ENCODE measurements at places on chromosomes 6 and 20.
A peak's percentile ranks its signal among the peaks of the same experiment; 100 is the strongest.

- no peak for DNase-seq
Observed at GRCh38 chr6:23537828-23538227, 588.2 kb upstream of the NRSN1 start.

DNA sequence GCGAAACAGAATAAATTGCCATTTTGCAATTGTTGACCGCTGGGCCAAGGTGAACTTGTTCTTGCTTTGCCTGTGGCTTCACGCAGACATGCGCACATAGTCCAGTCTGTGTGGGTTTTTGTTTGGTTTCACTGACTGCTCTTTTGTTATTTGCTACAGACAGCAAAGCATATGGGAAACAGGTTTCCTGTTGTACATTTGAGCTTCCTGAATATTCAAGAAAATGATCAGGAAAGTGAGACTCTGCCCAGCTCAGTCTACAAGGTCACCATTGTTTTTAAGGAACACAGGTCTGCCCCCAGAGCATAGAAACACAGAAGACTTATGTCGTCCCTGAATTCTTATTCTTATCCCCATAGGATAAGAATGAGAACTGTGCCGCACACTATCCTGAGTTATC lies 55.6 kb downstream of the SASH1 start:
- no peak for DNase-seq

DNA sequence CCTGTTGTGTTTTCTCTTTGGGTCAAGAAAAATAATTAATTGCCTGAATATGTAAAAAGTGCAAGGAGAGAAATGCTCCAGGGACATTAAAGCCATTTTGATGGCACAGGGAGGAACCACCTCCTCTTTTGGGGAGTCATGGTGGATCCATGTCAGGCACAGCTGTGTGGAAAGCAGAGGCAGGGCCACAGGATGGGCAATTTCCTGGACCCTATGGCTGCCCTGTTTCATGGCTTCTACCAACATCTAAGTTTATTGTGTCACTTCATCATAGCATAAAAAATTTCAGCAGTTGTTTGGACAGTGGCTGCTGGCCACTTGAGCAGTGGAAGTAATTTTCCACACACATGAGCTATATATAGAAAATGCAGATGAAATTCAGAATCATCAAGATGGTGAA lies 238.2 kb downstream of the SYNE1 start:
- DNase-seq = no peak

DNA sequence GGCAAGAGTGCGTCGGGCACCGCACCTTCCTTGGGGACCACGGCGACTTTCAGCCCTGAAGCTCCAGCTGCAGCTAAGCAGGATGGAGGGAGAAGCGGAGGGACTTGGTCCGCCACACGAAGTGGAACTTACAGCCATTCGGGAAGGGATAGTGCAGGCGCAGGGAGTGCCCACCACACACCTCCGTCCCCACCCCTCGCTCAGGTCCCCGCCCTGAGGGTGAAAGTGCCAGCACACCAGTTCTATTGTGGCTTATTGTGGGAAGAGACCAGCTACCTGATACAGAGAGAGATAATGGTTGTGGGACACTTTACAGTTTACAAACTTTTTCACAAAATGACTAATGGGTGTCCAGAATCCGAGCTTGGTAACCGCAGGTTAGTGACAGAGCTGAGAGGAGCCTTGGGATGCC lies 76.1 kb downstream of the IRF4 start:
- DNase-seq = no peak

DNA sequence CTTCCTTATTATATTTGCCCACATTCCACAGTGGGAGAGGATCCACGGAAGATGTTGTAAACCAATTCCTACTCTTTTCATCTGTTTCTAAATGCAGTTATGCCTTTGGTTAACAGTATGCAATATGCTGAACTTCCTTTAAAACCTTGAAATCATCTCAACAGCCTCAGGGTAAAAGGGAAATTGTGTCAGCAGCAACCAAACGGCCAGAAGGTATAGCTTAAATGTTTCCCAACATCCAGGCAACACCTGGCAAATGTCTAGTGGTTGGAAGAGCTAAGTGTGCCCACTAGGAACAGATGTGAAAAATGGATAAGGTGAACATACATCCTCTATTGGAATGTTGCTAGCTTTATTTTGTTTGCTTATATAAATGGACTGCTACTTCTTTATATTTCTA lies 164.8 kb downstream of the FAXC start:
- no peak for DNase-seq

- DNase-seq = no peak
Observed at GRCh38 chr20:623704-624103, 13.6 kb upstream of the TCF15 start.

DNA sequence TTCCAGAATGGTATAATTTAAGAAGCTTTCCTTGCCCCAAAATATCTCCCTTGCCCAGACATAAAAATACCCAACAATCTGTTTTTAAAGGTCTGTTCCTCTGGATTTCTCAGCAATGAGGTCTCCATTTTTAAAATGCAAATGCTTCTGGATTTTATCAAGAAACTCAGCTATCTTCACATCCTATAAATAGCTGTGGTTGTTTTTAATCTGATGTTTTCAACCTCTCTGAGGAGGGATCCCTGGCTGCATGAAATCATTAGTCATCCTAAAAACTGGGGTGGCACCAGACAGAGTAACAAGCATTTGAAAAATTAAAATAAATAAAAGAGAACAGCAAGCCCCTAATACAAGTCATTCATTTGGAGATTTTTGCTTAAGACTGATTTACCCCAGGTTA lies 168.5 kb upstream of the ID4 start:
- peak; percentile 18 for DNase-seq

GRCh38 chr20:32493356-32493755 lies 91.8 kb downstream of the NOL4L start:
- no peak for DNase-seq

DNA sequence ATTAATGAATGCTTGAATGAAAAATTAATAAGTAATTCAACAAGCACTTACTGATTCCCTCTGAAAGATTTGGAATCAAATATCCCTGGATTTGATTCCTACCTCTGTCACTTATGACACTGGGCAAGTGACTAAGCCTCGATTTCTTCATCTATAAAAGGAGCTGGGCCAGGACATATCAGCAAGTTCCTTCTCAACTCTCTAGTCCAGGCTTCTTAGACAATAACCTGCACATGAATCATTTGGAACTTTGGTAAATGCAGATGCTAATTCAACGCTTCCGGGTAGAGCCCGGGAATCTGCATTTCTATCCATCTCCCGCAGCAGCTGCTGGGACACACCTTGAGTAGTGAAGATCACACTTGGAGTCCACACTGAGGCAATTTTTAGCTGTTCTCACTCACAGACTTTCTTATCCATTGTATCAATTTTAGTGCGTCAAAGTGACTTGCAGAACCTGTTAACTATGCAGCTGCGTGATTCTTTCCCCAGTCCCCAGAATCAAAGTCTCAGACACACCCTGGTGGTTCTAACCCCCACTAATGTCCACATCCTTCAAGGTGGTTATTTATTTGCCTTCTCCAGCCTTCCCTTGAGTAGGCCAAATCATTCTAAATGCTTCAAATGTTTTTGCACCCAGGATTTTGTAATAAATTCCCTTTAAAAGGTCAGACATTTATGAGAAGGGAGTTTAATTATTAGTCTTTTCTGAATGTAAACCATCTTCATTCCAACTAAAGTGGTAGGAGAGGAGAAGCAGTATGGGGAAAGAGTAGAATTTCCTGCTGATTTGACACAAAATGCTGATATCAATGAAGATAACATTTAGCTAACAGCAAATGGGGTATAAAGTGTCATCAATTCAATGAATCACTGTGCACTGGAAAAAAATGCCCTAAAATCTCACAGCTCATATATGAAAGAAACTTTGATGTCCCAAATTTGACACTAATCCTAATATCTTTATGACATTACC lies 26.0 kb upstream of the CCND3 start:
- DNase-seq = no peak

- no peak for DNase-seq
Observed at GRCh38 chr6:89682991-89683390, 44.4 kb upstream of the LYRM2 start.

DNA sequence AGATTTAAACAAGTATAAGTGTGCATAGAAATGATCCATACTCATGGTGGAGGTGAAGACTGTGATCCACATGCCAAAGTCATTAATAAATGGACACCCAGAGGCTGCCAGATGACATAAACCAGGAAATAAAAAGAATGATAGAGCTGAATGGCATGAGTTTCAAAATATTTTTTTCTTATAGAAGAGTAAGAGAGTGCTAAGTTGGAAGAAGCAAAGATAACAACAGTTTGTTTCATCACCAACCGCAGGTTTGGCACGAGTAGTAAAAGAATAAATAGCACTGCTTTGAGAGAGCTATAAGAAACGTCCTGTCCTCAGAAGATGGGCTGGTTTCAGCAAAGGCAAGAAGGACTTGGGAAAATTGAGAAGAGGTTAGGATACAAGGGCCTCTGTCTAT lies 246.9 kb downstream of the UBE3D start:
- DNase-seq = peak; percentile 19

- DNase-seq = no peak
Observed at GRCh38 chr6:135002974-135003703, 51.5 kb downstream of the HBS1L start.

- peak; percentile 49 for DNase-seq
Observed at GRCh38 chr6:47098570-47098993, 56.5 kb upstream of the ADGRF1 start.

DNA sequence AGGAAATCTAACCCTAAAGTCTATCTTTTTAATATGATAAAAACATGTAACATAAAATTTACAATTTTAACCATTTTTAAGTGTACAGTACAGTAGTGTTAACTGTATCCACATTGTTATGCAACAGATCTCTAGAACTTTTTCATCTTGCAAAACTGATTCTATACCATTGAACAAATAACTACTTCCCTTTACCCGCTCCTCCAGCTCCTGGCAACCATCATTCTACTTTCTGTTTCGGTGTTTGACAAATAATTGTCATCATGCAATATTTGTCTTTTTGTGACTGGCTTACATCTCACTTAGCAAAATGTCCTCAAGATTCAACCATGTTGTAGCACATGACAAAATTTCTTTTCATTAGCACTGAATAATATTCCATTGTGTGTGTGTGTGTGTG lies 203.2 kb downstream of the SIM1 start:
- DNase-seq = no peak

DNA sequence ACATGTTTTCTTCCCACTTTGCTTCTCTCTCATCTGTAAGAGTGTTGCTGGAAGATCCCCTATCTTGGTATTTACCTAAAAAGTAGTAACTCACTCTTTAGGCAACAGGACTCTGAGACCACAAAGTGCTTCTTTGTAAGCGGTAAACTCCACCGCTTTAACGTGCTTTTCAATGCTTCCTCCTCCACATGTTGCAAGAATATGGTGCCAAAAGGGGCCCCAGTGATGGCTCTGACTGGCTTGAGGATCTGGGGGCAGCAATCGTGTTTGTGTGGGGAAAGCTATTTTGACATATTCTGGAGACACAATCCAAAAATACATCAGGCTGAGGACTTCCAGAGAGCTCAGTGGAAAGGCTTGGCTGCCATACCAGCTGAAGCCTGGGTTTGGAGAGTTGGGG lies 12.4 kb upstream of the CPNE5 start:
- no peak for DNase-seq

- no peak for DNase-seq
Observed at GRCh38 chr6:154506582-154506981, 3.9 kb downstream of the CNKSR3 start.

DNA sequence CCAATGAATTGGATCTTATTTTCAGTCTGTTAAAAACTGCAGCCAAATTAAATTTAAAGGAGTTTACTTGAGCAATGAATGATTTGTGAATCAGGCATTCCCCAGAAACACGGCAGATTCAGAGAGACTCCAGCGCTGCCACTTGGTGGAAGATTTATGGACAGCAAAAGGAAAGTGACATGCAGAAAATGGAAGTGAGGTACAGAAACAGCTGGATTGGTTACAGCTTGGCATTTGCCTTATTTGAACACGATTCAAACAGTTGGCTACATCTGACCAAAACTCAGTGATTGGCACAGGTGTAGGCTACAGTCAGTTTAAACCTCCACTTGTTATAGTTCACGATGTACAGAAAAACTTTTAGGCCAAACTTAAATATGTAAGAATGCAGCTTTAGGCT lies 257.6 kb upstream of the IMPG1 start:
- DNase-seq = no peak

GRCh38 chr20:32445539-32446273 lies 87.6 kb downstream of the ASXL1 start:
- no peak for DNase-seq

DNA sequence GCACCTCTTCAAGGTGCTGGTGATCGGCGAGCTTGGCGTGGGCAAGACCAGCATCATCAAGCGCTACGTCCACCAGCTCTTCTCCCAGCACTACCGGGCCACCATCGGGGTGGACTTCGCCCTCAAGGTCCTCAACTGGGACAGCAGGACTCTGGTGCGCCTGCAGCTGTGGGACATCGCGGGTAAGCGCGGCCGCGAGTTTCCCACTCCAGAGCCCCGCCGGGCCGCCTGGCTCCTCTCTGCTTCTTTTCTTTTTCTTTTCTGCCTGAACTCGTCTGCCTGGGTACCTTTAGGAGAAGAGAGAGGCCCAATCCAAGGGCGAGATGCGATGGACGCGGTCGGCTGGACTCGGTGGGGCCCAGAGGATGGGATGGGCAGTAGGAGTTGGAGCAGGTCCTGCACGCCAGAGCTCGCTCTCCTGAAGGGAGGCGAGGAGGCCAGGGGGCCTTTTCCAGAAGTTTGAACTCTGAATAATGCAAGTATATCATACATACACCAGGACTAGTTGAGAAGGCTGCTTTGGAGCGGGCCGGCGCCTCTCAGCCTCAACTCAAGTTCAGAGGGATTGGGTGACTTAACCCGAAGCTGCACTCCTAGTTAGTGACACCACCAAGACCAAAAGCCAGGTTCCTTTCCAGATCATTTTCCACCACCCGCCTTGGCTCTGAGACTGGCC lies 445 bp downstream of the RAB32 start:
- no peak for DNase-seq

- no peak for DNase-seq
Observed at GRCh38 chr6:138896104-138896756, 91.8 kb downstream of the REPS1 start.

- no peak for DNase-seq
Observed at GRCh38 chr20:45860560-45861220, 3.3 kb downstream of the ZSWIM3 start.

GRCh38 chr6:81718126-81718525 lies 34.4 kb downstream of the TENT5A start:
- no peak for DNase-seq

- no peak for DNase-seq
Observed at GRCh38 chr6:36349240-36349639, 12.6 kb upstream of the BNIP5 start.

DNA sequence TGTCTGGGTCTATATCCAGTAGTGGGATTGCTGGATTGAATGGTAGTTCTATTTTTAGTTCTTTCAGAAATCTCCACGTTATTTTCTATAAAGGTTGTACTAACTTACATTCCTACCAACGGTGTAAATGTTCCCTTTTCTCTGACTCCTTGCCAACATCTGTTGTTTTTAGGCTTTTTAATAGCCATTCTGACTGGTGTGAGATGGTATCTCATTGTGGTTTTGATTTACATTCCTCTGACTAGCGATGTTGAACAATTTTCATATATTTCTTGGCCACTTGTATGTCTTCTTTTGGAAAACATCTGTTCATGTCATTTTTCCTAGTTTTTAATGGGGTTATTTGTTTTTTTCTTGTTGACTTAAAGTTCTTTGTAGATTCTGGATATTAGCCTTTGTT lies 99.3 kb downstream of the BMP2 start:
- DNase-seq = no peak

Data from GM04503 (cell line).